ENCODE measurements at places on chromosomes 13 and 19.

GRCh38 chr19:11125994-11126685, 29.4 kb downstream of the SPC24 start:
- peak; percentile 80 for DNase-seq

GRCh38 chr13:26376430-26376829, 122.5 kb downstream of the CDK8 start:
- DNase-seq: no peak

DNA sequence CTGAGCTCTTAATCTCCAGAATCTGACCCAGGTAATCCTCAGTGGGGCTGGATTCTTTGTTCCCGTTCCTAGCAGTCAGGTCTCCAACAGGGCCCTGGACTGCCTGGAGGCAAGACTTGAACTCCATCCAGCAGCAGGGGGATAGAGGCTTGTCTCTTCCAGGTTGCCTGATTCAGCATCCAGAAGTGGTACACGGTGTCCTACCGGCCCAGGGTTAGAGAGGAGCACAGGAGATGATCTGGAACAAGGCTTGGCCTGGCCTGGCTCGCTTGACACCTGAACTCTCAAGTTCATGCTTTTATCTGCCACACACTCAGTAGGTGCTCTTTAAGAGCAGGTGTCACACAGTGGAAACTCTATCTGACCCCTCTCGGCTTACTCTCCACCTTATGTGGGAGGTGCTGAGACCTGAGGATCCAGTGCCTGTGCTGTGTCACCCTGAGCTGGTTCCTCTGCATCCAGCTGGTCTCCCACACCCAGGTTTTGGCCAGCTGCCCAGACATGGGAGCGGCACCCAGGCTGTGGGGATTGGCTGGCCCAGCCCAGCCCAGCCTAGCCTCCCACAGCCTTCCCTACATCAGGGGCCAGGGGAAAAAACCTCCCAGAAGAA, at the start of gene CYP4F3:
TSS of gene CYP4F3 (plus strand) at position 604 of the 610 bp plus-strand sequence. CDS start 519 bp downstream, outside the sequence.
- DNase-seq: no peak

GRCh38 chr13:71274923-71275608, 591.9 kb downstream of the DACH1 start:
- no peak for DNase-seq

DNA sequence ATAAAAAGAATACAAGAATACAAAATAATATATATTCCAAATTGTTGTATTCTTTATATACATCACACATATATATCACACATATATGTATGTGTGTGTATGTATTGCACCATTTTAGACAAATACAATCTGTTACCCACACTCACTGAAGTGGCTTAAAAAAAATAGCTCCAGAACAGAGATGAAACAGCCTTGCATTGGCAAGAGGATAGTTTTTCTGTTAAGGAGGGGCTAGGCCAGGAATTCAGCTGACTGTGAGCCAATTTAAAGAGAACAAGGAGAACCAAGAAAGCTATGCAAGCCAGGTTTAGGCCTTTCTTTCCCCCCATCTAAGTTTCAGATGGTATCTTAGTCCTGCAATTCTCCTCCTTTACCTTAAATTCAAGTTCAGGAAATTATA, 257.5 kb downstream of the MZT1 start:
- peak; percentile 35 for DNase-seq

DNA sequence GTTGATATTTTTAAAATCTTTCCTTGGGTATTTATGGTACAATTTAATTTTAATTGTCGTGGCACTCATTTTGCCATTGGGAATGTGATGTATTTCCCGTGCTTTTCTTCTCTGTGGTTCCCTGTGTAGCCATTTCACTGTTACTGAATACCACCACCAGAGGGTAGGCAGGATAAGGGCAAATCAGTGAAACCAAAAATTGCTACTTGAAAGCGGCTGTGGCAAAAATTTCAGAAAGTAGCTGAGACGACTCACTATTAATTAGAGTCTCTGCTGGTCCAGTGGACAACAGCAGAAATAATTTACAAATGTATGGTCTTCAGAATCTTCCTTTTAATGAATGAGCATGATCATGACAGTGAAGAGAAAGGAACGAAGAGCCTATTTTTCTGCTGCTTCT, 34.4 kb upstream of the MIR17HG start:
- DNase-seq: peak; percentile 36

- peak; percentile 90 for DNase-seq
Measured at GRCh38 chr13:102707467-102707866, 12.6 kb upstream of the METTL21C start.

GRCh38 chr13:24212674-24213073, 52.2 kb downstream of the SPATA13 start:
- DNase-seq: peak; percentile 28

GRCh38 chr13:27182844-27183497, 11.4 kb upstream of the USP12 start:
- DNase-seq: peak; percentile 56

- peak; percentile 77 for DNase-seq
Measured at GRCh38 chr19:47790398-47790814, 11.9 kb downstream of the SELENOW start.

DNA sequence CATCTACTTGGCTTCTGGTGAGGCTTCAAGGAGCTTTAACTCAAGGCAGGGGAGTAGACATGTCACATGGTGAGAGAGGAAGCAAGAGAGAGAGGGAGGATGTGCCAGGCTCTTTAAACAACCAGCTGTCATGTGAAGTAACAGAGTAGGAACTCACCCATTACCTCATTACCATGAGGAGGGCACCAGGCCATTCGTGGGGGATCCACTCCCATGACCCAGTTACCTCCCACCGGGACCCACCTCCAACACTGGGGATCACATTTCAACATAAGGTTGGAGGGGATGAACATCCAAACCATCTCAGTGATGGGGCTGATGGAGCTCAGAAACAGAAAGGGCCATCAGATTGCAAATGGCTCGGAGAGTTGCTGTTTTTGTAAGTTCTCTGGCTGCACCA, 12.9 kb downstream of the VSTM2B start:
- no peak for DNase-seq

GRCh38 chr19:50417111-50418081, 1.3 kb upstream of the SPIB start:
- no peak for DNase-seq

- no peak for DNase-seq
Measured at GRCh38 chr19:10421240-10422045, 1.1 kb downstream of the PDE4A start.

DNA sequence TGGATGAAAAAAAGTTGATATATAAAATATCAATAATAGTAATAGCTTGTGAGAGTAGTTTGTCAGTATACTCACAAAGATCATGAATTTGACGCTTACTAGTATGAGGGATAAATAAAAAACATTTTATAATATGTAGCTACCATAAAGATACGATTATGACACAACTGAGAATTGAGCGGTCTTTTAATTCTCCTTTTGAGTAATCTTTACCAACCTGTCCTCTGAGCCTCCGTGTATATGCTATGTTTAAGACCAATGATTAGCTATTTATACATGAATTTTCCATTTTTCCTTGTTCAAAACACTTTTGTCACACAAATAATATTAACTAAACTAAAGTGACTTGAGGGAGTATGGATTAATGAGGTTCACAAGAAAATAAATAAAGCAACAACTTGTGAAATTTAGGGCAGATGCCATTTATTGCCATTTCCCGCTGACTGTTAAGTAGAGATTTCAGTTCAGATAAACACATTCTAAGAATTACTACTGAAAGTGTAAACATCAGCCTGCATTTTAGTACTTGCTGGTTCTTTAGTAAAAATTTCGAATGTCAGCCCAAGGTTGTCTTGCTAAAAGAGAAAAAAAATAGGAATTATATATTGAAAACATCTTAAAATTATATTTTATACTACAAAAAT, 6.2 kb upstream of the IRS2 start:
- no peak for DNase-seq

DNA sequence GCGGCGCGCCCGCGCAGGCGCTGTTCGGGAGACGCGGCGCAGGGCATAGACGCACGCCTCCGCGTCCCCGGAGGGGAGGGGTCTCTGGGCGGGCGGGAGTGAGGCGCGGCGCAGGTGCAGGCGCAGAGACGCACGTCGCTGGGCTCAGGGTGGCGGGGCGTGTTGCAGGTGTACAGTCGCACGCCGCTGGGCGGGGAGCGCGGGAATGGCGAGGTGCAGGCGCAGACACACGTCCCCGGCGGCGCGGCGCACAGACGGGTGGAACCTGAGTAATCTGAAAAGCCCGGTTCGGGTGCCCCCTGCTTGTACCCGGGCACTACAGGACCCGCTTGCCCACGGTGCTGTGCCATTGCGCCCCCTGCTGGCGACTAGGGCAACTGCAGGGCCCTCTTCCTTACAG, 44.7 kb downstream of the PLPP2 start:
- no peak for DNase-seq

GRCh38 chr13:70960841-70961443, 852.7 kb upstream of the KLHL1 start:
- peak; percentile 68 for DNase-seq

DNA sequence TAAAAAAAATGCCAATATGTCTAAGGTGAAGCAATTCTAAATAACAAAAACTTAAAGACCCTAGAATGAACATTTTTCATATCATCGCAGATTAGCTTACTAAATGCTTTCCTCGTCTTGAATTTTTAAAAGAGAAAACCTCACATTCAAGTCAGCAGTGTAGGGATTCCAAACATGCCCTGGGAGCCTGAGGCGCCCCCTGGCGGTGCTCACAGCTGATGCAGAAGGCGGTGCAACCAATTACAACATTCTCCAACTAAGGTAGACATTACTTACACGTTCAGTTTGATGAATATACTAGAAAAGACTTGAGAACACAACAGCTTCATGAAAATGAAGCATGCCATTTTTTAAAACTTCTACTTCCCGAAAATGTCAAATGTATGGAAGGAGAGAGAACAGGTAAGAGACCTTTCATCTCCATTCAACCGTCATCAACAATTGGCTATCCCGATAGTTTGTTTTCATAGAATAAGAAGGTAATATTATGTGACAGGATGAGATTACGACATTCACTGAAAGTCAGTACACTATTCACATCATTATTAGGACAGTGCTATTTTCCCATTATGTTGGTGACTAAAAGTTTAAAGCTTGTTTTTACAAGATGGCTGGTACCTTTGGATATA, 304.4 kb downstream of the DCLK1 start:
- no peak for DNase-seq

DNA sequence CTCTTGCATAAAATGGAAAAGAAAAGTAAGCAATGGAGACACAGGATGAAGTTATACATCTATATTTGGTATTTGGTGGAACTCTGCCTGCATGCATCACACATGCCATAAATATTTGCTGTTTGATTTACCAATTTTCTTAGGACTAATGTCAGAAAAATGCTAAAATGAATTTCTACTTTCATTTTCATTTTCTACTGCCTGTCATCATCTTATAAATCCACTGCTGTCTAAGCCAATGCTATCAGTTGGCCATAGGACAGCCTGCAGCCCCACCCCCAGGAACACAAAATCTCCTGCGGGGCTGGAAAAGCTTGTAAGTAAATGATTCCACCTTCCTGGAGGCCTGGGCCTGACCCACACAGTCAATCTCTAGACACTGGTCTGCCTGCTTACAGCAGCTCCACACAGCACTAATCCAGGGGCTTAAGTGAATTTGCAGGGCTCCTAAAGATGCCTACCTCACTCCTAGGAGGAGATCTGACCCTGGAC, 122.0 kb downstream of the ENOX1 start:
- DNase-seq: peak; percentile 82

DNA sequence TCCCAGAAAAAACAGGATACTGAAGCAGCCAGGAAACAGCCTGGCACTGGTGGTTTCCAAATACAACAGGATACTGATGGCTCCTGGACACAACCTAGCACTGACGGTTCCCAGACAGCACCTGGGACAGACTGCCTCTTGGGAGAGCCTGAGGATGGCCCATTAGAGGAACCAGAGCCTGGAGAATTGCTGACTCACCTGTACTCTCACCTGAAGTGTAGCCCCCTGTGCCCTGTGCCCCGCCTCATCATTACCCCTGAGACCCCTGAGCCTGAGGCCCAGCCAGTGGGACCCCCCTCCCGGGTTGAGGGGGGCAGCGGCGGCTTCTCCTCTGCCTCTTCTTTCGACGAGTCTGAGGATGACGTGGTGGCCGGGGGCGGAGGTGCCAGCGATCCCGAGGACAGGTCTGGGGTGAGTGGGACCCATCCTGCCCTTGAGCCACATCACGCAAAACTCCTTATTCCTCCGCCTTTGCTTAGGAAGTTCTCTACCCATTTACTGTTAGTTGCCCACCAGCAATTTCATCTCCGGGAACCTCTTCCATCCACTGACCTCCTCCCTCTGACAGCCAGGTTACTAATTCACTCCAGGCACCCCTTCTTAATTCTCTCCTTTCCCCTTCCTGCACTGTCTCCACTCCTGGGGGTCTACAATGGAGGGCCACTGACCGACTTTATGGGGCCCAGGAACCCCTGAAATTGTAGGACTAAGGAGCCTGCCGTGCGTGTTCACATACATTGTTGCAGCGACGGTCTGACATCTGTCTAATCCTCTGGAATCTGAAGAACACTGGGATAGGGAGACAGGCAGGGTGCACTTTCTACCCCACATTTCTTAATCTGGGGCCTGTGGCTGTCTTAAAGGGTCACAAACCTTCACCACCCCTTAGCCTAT, 1.2 kb downstream of the ITPKC start:
- DNase-seq: no peak

DNA sequence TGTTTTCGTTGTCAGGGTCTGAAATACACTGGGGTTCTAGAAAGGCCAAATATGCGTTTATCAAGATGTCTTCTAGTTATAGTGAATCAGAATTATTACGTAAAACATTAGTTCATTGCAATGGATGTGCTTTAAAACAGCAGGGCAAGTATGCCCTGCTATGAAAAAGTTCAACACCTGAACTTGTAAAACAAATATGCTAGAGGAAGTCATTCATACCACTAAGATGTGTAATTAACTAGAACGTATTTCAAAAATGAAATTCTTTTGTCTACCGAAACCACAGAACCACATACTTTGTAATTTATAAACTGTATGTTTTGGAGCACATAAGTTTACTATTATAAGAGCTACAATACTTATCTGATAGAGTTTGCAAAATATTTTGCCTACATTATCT, 266.2 kb downstream of the KCTD12 start:
- DNase-seq: peak; percentile 82

DNA sequence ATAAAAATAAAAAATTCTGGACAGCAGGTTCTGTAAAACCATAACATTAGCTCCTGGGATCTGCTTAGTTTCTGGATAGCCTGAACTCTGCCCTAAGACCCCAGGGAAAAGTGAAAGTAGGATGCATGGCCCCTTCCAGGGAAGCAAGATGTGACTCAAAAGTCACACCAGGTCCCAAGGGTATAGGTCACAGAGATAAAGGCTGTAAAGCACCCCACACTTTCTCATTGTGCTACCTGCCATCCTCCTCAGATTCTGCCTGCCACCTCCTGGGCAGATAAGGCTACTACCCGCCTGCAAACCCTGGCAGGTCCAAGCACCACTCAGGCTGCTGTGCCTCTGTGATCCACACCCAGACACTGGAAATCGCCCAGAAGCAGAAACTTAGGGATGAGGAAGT, 20.6 kb downstream of the FFAR2 start:
- DNase-seq: peak; percentile 71

Data from choroid plexus epithelial cell (primary cell).